ENCODE measurements at places on chromosomes 16 and 17. TPM values are rescaled to one million over a fixed set of nuclear protein-coding genes. Genes with fewer than 3 reads are reported as not detected.

The EIF5A gene
- 432 TPM for total RNA-seq

The FZD2 gene
- total RNA-seq: 41.3 TPM

The MRPL10 gene
- 39.9 TPM for total RNA-seq

The COX10 gene
- 18.3 TPM for total RNA-seq

The NPW gene
- total RNA-seq: not detected
